ENCODE measurements at places on chromosomes 12 and 14.

DNA sequence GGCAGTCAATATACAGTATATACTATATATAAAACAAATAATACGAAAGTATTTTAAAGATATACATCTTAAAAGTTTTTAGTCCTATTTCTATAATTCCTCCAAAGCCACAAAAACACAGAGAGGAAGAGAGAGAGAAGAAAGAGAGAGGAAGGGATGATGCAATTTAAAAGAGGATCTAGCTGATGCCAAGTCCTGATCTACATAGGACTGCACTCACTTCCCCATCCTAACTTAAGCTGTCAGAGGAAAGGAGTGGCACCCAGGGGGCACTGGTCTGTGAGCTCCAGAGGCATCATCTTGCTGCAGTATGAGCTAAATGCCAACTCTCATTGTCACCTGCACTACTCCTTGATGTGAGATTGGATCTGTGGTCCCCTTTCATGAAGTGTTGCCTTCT lies 95.8 kb downstream of the C12orf42 start:
- DNase-seq: no peak

- DNase-seq: no peak
These were observed 849 bp downstream of the WNT1 start for GRCh38 chr12:48978741-48979601.

DNA sequence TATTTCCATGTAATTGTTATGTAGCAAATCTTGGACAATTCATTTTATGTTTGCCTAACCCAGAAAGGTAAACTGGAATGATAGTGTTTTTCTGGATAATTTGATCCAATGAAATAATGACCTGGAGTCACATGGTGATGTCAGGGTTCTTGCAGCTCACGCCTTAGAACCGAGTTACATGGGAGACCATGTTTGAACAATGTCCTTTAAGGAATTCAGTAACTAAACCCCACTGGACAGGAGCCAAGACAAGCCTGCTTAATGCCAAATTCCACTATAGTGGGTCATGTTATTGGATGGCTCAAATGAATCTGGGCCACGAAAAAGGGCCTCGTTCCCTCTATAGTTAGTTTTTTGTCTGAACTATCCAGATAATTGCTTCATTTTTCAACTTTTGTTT lies 255.8 kb upstream of the HMGA2 start:
- no peak for DNase-seq

GRCh38 chr14:102293781-102294180 lies 11.2 kb downstream of the MOK start:
- DNase-seq: no peak

DNA sequence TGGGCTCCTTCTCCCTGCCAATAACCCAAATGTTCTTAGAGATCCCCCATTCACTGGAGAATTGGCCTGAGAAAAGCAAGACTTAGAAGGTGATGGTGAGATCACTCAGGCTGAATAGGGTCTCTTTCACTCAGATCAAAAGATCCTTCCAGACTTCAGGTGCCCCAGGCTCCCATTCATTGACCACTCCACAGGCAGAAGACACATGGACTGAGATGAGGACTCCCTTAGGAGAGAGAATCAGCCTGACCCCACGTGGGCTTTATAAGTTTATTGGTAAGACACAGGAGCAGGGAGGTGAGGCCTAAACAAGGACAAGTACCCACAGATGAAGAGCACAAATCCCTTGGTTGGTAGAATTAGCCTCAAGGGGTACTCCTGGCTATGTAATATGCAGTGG lies 6.1 kb upstream of the KRT72 start:
- no peak for DNase-seq

DNA sequence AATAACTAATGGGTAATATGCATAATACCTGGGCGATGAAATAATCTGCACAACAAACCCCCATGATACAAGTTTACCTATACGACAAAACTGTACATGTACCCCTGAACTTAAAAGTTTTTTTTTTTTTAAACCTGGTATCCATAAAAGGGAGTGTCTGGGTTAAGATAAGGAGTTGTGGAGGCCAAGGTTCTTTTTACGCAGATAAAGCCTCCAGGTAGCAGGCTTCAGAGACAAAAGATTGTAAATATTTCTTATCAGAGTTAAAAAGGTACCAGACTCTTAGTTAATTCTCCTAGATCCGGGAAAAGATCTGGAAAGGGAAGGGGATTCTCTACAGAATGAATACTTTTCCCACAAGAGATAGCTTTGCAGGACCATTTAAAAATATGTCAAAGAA lies 259.4 kb upstream of the SSTR1 start:
- no peak for DNase-seq

DNA sequence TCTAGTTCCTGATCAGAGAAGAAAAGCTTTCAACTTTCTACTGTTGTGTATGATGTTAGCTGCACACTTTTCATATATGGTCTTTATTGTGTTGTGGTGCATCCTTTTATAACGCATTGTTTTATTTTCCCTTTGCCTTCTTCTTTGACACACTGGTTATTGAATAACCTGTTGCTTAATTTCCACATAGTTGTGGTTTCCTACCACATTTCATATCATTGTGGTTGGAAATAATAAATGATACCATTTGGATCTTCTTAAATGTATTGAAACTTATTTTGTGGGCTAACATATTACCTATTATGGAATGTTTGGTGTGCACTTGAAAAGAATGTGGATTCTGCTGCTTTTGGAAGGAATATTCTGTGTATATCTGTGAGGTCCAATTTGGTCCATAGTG lies 64.9 kb downstream of the GPHN start:
- no peak for DNase-seq

- DNase-seq: no peak
These were observed 62.5 kb upstream of the FAR2 start for GRCh38 chr12:29086325-29087271.

GRCh38 chr12:13256692-13257045 lies 60.1 kb downstream of the EMP1 start:
- DNase-seq: no peak

DNA sequence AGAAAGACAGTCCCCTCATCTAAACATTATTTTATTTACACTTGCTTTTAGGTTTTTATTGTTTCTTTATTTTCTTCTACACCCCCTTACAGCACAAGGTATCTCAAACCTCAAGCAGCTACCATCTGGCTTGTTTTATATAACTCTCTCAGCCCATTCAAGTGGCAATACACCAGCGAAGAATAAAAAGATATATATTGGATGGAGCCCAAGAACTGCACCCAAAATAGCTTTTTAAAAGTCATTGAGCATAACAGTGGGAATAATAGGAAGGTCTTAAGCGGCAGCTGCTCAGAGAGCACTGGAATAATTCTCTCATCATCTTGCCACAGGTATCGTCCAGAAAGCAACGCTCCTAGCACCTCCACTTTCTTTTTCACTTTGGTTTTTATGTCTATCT lies 322.5 kb downstream of the SYT1 start:
- no peak for DNase-seq

GRCh38 chr14:40694023-40694422 lies 912.7 kb upstream of the LRFN5 start:
- no peak for DNase-seq

GRCh38 chr12:116087399-116087798 lies 190.1 kb downstream of the MED13L start:
- DNase-seq: no peak

- no peak for DNase-seq
These were observed 1.8 kb downstream of the FLRT2 start for GRCh38 chr14:85531587-85532373.

- no peak for DNase-seq
These were observed 12.1 kb upstream of the LRTM2 start for GRCh38 chr12:1808036-1808797.

- DNase-seq: no peak
These were observed 85.7 kb downstream of the ITPK1 start for GRCh38 chr14:93029911-93030508.

DNA sequence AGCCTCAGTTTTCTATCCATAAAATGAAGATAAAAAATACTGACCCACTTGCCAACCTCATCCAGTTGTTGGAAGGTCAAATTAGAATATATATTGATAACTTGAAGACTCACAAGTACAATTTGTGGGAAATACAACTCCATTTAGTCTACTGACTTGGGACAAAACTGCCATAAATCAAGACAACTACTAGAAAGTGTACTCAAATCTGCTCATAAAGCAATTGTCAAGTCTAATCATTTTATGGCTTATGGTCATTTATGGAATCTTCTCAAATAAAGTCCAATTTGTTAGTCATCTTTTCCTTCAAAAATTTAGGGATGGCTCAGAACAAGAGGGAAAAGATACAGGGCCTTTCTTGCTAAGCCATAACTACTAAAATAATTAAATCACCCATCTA lies 7.0 kb downstream of the BTG1 start:
- no peak for DNase-seq

GRCh38 chr14:86299994-86300393 lies 770.0 kb downstream of the FLRT2 start:
- DNase-seq: no peak

DNA sequence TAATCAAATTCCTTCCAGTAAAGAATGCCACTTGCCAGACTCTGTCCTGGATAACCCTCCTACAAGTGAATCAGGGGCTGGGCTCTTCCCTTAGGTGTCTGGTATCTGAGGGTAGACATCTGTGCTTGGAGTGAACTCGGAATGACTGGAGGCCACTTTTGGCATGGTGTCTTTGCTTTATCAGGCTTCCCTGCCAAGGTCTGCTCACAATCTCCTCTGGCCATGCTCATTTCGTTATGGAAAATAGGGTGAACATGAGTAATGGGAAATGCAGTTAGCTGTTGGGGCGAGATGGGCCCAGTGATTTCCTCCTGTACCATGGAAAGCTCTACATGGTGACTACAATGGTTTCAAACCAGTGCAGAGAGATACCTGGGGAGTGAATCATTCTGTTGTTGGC lies 212.9 kb downstream of the NRXN3 start:
- DNase-seq: no peak

GRCh38 chr12:89593873-89594272 lies 68.0 kb upstream of the POC1B start:
- no peak for DNase-seq

- no peak for DNase-seq
These were observed 50.6 kb downstream of the SCAF11 start for GRCh38 chr12:45939759-45940158.

GRCh38 chr14:25757364-25757763 lies 707.4 kb upstream of the STXBP6 start:
- DNase-seq: no peak

- no peak for DNase-seq
These were observed 1.2 kb downstream of the PYROXD1 start for GRCh38 chr12:21438643-21439042.

GRCh38 chr12:103369929-103370328 lies 125.8 kb downstream of the C12orf42 start:
- DNase-seq: no peak

GRCh38 chr14:21275261-21275858 lies 4.5 kb upstream of the RPGRIP1 start:
- no peak for DNase-seq

- DNase-seq: no peak
These were observed 3.7 kb downstream of the GPR132 start for GRCh38 chr14:105061428-105062047.

DNA sequence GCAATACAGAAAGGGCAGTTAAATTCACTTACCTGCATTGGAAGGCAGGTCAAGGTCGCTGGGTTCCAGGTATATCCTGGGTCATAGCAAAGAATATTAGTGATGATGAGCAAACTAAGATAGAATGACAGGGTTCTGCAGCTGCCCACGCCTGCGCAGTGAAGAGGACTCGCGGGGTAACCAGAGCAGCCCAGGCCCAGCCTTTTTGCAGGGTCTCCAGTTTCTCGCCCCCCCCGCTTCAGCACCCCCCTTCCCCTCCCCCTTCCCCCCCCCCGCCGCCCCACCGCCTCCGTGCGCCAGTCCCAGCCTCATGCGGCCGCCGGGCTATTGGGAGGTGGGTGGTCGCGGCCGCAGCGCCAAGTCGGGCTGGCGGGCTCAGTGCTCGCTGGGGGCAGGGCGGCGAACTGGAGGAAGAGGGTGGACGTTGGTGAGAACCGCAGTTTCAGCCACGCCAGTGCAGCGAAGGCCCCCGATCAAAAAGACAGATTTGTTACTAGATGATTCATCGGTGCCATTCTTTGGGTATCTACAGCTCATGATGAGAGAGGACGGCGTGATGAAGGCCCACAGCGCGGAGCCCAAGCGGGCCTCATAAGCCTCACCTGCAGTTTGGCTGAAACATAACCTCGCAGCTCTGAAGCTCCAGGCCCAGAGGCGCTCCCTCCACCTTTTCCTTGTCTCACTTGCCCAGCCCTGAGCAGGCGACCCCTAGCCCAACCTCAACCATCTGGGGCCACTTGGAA lies 20.2 kb downstream of the SLC2A3 start:
- no peak for DNase-seq

DNA sequence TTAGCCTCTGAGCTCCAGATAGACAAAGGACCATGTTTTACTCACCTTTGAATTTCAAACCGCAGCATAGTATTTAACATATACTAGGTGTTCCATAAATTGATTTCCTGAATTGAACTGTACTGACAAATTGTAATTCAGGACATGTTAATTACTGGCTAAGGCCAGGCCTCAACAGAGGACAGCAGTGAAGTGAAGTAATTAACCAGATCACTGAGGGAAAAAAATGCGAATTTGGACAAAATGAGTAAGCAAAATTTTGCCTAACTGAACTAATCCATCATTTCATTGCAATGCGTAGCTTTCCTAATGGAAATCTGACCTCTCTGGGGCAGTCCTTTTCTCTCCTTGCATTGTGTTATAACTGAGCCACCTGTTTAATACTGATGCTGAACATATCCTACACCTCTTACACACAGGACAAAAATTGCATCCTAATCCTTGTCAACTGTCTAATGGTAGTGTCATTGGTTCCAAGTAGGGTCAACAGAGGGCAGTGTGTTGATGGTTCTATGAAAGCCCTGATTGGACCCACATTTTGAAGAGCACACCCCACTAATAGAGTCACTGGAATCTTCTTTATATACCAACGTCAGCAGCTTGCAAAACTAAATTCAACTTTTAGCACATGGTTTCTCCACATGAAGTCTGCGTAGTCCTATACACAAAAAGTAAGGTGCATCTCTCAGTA lies 148.4 kb downstream of the SLC25A21 start:
- DNase-seq: no peak

DNA sequence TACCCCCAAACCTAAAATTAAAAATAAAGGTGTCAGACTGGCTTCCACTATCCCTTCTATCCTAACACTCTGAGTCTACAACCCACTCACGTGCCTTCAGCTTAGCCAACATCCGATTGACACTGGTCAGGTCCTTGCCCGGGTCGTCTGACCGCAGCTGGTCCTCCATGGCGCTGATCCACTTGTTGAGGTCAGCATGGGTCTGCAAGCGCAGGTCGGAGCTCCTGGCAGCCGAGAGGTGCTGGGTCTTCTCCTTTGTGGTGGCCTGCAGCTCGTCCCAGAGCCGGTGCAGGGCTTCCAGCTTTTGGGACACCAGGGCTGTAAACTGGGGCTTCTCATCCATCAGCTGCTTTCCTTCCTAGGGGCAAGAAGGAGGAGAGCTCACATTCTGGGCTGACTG lies 78.0 kb downstream of the PLEKHG3 start:
- DNase-seq: no peak

- DNase-seq: no peak
These were observed 35.0 kb upstream of the KCNA1 start for GRCh38 chr12:4874671-4875070.

GRCh38 chr12:45268672-45269411 lies 52.9 kb downstream of the ANO6 start:
- DNase-seq: no peak

GRCh38 chr14:101065696-101066694 lies 162.5 kb upstream of the RTL1 start:
- no peak for DNase-seq
